ENCODE measurements at places on chromosomes 6 and 20.
A peak's percentile ranks its signal among the peaks of the same experiment; 100 is the strongest.

DNA sequence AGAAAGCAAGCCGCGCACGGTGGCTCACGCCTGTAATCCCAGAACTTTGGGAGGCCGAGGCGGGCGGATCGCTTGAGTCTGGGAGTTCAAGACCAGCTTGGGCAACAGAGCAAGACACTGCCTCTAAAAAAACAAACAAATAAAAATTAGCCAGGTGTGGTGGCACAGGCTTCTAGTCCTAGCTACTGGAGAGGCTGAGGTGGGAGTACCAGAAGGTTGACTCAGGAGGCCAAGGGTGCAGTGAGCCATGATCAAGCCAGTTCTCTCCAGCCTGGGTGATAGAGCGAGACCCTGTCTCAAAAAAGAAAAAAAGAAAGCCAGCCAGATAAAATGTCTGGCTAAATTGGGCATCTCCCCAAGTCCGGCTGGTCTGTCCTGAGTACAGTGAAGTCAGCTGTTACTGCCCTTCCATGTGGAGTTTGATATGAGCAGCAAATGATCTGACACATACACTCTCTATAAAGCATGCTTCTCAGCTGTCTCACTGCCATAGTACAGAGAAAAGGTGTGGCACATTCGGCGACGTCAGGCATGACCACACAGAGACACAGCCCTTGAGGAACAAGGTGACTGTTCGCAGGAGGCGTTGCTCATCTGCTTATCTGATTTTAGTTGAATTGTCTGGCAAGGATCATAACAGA, 13.0 kb downstream of the CD83 start:
- no peak for DNase-seq

DNA sequence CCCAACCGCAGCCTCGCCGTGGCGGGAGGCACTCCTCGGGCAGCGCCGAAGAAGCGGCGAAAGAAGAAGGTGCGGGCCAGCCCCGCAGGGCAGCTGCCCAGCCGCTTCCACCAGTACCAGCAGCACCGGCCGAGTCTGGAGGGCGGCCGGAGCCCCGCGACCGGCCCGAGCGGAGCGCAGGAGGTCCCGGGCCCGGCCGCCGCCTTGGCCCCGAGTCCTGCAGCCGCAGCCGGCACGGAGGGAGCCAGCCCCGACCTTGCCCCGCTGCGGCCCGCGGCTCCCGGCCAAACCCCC, 525 bp downstream of the PNRC1 start:
- no peak for DNase-seq

GRCh38 chr20:18058661-18059467, 1.1 kb upstream of the OVOL2 start:
- no peak for DNase-seq

GRCh38 chr6:27503436-27504030, 30.6 kb upstream of the ZNF184 start:
- DNase-seq, result peak; percentile 7

DNA sequence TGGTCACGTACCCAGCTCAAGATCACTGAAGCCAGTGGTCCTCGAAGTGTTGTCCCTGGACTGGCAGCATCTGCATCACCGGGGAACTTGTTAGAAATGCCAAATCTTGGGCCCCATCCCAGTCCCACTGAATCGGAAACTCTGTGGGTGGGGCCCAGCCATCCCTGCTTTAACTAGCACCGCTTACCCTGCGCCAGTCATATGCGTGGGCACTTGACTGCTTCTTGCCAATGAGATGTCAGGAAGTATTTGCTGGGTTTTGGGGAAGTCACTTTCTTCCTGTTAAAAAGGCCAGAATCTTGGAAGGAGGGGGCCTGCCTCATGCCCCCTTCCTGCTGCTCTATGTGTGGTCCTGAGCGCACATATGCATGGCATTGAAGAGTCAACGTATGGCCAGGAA, 11.7 kb upstream of the SULF2 start:
- DNase-seq, result no peak

DNA sequence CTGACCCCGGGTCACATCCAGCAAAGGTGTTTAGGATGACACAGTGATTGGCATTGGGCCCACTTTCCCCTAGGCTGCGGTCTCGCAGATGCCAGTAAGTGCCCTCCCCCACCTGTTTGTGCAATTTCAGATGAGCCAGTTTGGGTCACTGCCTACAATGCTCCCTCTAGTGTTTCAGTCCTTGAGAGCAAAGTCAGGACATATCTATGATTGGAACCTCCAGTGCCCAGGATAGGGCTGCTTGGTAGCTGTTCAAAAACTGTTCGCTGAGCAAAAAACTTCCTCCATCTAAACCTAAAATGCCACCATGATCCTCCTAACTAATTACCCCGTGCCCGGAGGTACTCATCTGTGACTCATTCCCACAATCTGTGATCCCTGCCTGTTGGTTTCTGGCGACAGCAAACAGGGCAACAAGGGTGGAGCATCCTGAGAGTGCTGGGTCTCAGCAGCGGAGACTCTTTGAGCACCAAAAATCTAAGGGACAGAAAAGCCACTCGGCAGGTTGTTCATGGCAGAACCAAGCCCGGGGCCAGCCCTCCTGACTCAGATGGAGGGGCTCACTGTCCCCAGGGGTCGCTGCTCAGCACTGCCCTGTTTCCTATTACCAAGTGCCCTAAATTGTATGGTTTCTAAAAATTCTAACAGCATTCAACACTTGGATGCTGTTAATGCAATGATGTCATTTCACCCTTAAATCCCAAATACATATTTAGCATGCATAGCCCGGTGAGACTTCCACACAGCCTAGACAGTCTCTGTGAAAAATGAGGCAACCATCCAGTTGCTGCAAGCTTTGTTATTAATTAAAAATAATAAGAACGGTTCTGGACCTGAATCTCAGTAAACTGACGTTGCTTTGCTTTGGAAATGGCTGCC, 5.0 kb downstream of the VSX1 start:
- no peak for DNase-seq

GRCh38 chr6:49030251-49031020, 432.6 kb downstream of the MMUT start:
- no peak for DNase-seq

DNA sequence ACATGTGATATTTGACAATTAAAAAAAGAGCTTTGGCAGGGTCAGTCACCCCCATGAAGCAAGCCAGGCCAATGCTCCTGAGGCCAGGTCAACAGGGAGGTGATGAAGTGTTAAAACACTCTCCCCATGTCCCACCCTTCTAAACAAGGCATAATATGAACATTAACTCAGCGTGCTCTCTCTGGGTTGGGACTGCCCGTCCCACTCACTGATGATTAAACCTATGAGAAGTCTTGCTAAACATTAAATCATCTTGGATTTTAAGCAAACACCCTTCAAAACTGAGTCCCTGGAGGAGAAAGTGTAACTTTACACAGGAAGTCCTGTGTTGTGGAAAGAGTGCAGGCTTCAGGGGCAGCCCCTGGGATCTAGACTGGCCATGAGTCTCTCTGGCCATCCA, 558.5 kb downstream of the CD83 start:
- no peak for DNase-seq

DNA sequence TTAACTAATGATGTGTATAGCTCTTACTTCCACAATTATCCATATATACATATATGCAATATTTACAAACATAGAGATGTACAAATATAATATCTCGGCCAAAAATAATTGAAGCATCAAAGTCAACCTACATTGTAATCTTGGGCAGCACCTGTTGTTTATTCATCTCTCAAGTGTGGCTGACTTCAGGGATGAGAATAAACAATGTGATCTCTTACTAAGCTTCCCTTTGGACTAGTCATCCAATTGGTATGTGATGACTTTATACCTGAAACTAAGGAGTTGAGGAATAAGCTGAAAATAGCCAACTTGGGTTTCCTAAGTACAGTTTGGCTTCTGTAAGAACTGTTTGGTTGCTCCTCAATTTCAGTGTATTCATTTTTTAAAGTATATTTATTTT, 256.6 kb downstream of the KHDC1L start:
- DNase-seq, result no peak

DNA sequence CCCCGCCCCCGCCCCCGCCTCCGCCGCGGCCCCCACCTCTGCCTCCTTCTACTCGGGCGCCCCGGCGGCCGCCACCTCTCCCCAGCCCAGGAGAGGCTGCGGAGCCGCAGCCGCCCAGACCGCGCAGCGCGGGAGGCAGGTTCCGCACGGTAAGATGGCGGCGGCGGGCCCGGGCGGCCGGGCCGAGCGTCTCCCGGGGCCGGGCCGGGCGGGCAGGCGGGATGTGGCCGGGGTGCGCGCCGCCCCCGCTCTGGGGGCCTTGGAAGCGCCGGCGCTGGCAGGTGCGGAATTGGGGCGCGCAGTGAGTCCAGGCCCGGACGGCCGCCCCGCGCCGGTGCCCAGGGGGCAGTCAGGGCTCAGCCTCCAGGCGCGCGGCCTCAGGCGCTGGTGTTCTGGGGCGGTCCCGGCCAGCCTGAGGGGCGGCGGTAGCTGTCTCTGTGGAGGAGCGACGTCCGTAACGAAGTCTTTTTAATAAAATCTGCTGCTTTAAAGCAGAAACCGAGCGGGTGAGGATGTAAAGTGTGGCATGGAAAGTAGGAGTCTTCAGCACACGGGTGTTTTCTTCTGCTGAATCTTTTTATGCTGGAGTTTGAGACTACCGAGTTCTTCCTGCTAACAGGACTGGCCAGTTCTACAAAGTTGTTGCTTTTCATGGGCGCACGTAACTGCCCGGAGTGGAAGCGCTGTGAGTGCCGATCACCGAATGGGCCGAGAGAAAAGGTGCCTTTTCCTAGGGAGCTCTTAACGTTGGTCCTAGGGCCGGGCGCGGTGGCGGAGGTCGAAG, at the start of gene GID8:
Gene GID8 (plus strand): TSS at position 43 of the 784 bp plus-strand sequence. CDS start 3,356 bp downstream, outside the sequence.
- peak; percentile 68 for DNase-seq

DNA sequence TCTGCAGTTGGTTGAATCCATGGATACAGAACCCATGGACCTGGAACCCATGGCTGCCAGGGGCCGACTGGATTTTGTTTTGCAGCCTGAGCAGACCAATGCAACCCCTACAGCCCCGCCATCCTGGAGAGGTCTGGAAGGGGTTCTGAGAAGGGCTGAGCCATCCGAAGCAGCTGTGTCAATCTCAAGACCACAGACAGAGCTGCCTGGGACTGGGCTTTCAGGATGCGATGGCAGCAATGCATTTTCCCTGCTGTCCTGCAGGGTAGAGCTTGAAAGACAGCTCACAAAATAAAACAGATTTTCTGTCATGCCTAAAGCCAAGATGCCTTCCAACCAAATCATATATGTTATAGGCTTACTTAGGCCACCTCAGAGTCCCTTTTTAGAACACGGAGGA, 125.8 kb upstream of the NXT1 start:
- no peak for DNase-seq

DNA sequence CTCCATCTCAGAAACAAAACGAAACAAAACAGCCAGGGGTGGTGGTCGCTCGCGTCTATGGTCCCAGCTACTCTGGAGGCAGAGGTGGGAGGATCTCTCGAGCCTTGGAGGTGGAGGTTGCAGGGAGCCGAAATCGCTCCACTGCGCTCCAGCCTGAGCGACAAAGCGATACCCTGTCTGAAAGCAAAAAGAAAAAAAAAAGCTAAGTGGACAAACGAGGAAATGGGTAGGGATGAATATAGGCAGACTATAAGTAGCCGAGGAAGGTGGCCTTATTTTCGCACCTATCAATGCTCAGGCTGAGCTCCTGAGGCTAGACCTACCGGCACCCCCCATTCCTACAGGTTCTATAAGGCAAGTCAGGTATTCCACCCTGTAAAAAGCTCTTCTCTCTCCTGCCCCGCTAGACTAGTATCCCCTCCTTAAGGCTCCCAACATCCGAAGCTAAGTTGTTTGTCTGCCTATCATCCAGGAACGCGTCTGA, 650 bp upstream of the CASP8AP2 start:
- DNase-seq, result no peak

GRCh38 chr6:43378631-43379030, 9.2 kb upstream of the ZNF318 start:
- DNase-seq, result no peak

DNA sequence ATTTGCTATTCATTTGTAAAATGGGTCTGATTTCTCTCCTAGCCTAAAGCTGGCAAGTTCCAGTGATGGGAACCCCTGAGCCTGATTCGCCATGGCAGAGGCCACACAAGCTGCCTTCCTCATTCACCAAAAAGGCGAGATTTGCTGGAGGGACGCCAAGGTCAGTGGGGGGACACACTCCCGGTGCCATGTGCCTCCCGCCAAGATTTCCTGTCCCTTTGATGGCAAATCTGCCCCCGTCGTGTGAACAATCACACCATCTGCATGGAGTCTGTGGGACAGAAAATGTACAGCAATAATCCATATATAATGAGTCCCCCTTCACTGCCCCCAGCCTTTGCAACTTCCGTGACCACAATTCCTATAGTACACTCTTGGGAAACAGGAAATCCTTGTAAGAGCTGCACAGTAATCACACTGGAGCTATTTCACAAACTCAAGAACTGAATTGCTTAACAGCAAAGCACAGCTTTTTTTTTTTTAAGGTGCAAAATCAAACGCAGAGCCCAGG, 15.7 kb upstream of the IGF2R start:
- no peak for DNase-seq

DNA sequence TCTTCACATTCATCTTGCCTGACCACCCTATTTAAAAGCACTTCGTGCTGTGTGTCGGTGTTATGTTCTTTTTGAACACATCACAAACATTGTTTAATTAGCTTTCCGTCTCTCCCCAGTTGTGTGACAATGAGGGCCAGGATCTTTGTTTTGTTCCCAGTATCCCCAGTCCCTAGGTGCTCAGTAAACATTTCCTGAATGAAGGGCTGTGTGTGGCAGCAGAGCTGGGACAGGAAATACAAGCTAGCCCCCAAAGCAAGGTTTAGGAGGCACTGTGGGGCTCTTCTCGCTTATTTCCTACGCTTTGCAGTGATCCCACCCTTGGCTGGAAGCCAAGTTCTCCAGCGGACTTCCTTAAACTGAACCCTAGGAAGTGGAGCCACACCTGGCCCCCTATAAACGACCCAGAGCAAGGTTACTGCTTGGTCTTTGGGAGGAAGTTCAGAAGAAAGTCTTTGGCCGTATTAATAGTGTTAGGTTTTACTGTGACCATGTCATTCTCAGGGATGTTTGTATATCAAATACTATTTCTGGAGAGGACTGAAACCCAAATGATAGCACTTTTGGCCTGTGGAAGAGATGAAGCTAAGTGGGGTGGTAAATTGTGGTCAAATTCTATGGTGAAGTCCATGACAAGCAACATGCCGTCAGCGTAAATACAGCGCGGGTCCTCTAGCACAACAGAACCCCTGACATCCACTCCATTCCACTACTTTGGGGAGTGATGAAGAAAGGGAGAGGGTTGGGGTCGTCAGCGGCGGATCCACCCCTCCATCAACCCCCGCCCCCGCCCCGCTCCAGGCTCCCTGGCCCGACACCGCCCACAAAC, 570 bp upstream of the FANCE start:
- DNase-seq, result no peak

DNA sequence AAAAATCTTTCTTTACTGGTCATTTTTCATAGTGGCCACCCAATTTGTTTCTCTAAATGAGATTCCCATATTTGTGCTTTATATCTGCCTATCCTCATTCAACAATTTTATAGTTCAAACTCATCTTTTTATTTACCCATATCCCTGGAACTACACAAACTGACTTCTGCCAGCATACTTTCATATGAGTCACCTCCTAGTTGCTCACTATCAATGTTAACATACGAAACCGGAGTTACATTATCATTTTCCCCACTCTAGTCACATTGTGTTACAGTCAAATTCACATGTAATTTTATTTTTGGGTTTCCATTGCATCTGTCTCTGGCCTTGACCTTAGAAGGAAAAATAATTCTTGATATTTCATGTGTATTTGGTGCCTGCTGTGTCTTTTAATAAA, 499.4 kb downstream of the MAFB start:
- no peak for DNase-seq

GRCh38 chr20:33781945-33782344, 29.2 kb upstream of the CHMP4B start:
- DNase-seq, result no peak

- DNase-seq, result no peak
Observed at GRCh38 chr20:40680161-40680959, 8.7 kb downstream of the MAFB start.

GRCh38 chr20:40431611-40432010, 257.4 kb downstream of the MAFB start:
- no peak for DNase-seq

Measured in amygdala (tissue), 56 donors.